ENCODE measurements at places on chromosomes 6 and 20. TPM values are rescaled to one million over a fixed set of nuclear protein-coding genes. Genes with fewer than 3 reads are reported as not detected.

FKBP1C gene
- total RNA-seq, result not detected

SLC35D3 gene
- total RNA-seq, result not detected

SMIM26 gene
- total RNA-seq, result 79.8 TPM

DNA sequence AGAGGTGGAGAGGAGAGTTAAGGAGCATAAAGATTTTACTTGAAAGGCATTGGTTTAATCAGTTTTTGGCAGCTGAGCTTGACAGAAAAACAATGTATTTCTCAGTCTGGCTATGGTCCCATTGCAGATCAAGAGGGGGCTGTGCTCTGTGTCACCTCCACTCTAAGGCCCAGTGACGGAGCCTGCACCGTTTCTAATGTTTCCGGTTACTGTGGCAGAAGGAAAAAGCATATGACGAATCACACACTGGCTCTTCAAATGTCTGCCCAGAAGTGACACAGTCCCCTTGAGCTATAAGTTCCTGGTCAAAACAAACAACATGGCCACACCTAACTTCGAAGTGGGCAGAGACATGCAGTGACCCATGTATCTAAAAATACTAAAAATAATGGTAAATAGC lies 372.0 kb downstream of the PLCB1 start:
- no peak for DNase-seq
- H3K27ac ChIP-seq, result no peak overlapping the region
- H3K36me3 ChIP-seq, result no peaks in the 10 kb centered on the region
- no peaks in the 10 kb centered on the region for H3K27me3 ChIP-seq
- no peaks in the 10 kb centered on the region for H3K4me1 ChIP-seq

- no peaks in the 10 kb centered on the region for H3K36me3 ChIP-seq
- H3K4me3 ChIP-seq, result no peak overlapping the region
- no peaks in the 10 kb centered on the region for H3K27me3 ChIP-seq
- DNase-seq, result no peak
- H3K4me1 ChIP-seq, result peaks cover 8% of the 10 kb centered on the region
Observed at GRCh38 chr6:36301781-36302180, 31.9 kb downstream of the PNPLA1 start.

DNA sequence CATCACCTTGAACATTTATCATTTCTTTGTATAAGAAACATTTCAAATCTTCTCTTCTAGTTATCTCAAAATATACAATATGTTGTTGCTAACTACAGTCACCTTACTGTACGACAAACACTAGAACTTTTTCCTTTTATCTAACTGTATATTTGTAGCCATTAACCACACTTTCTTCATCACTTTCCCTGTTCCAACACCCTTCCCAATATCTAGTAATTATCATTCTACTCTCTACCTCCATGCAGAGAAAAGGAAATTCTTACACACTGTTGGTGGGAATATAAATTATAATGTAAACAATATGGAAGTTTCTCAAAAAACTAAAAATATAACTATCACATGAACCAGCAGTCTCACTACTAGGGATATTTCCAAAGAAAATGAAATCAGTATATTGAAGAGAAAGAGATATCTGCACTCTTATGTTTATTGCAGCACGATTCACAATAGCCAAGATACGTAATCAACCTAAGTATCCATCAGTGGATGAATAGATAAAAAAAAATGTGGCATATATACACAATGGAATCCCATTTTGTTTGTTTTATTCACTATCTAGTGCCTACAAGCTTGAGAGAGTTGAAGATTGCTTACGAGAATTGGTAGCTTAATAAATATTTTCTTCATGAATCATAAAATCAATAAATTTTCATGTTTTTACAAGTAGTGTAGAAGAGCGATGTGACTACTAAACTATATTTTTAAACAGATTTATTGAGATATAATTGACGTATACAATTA lies 2.4 kb downstream of the RHAG start:
- no peaks in the 10 kb centered on the region for H3K27me3 ChIP-seq
- no peaks in the 10 kb centered on the region for H3K36me3 ChIP-seq
- H3K4me1 ChIP-seq, result no peaks in the 10 kb centered on the region
- no peak for DNase-seq
- no peak overlapping the region for H3K4me3 ChIP-seq

- no peak overlapping the region for H3K4me3 ChIP-seq
- H3K4me1 ChIP-seq, result no peaks in the 10 kb centered on the region
- H3K36me3 ChIP-seq, result no peaks in the 10 kb centered on the region
- DNase-seq, result no peak
- H3K27ac ChIP-seq, result no peak overlapping the region
Observed at GRCh38 chr6:2478200-2478599, 232.8 kb upstream of the GMDS start.

- H3K4me3 ChIP-seq, result no peak overlapping the region
- no peak for DNase-seq
- no peaks in the 10 kb centered on the region for H3K27me3 ChIP-seq
- H3K36me3 ChIP-seq, result peaks cover 4% of the 10 kb centered on the region
- no peaks in the 10 kb centered on the region for H3K4me1 ChIP-seq
- no peak overlapping the region for H3K27ac ChIP-seq
Observed at GRCh38 chr6:16345449-16346330, 107.3 kb downstream of the GMPR start.

All from CD4-positive, alpha-beta T cell (primary cell).